Activated CD8-positive, alpha-beta memory T cell treated with anti-CD3 and anti-CD28 coated beads for 1 hour (primary cell): ENCODE measurements at places on chromosomes 12 and 14.

DNA sequence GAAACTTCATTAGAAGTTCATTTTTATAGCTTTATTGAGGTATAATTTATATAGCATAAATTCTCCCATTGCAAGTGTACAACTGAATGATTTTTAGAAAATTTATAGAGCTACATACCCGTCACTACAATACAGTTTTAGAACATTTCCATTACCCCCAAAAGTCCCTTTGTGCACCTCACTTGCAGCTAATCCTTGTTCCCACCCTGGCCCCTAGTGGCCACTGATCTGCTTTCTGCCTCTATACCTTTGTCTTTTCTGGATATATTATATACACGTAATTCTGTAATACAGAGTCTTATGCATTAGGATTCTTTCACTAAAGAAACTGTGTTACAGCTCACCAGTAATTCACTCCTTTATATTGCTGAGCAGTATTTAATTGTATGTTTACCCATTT, 145.1 kb upstream of the DIO2 start:
- DNase-seq, result no peak

DNA sequence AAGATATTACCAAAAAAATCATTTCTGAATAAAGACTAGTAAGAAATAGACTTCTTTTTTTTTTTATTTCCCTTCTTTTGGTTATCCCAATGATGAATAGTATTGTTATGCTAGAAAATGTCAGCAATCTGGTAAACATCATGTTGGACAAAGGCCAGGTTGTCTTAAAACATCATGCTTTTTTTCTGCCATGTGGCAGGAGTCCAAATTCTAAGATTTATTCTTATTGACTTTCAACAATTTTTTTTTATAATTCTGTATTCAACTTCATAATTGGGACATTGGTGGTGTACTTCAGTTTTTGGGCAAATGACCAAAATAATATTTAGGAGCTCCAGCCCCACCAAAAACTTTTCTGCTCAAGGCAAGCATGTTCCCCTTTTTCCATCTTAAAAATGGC, 10.5 kb downstream of the DCN start:
- DNase-seq, result no peak

GRCh38 chr12:59158066-59158465, 237.8 kb upstream of the LRIG3 start:
- DNase-seq, result no peak

DNA sequence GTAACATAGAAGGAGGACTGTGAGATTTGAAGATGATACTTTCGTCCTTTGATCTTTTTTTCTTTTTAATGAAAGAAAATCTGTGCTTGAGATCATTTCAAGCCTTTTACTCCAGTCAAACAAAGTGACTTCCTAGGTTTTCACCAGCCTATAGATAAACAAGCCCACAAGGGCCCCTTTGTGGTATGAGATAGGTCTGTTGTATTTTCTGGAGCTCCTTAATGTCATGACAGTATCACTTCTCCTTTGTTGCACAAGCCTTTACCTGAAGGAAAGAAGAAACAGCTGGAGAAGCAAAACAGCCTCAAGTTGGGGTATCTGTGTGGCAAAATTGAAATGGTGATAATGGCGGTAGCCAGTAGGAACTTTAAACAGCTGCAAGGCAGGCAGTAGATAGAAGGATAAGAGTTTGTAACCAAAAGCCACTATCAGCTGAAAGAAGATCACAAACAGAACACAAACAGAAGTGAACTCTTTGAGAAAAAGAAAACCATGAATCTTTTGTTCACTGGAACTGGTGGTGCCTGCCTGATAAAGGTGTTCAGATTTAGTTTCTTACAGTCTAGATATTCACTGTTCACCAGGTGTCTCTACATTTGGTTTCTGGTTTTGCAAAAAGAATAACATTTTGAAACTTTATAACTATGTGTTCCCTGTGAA, 96.8 kb downstream of the LGR5 start:
- DNase-seq, result no peak

GRCh38 chr14:102574281-102575159, 17.9 kb upstream of the RCOR1 start:
- DNase-seq, result no peak

GRCh38 chr14:59247801-59248584, 59.5 kb downstream of the DAAM1 start:
- DNase-seq, result no peak

GRCh38 chr12:104490186-104490585, 33.4 kb downstream of the CHST11 start:
- DNase-seq, result no peak

DNA sequence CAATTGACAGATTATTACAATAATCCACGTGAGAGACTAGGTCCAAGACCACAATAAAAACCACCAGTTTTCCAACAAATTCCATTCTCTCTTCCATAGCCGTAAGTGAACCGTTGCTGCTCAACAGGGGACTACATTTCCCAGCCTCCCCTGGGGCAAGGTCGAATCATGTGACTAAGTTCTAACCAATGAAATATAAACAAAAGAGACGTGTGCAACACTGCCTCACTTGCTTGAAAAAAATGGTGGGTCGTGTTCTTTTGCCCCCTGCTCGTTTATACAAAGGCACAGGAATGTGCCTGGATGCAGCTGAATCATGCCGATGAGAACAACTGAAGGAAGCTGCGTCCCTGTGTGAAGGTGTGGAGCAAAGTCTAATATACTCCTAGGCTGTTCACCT, 51.1 kb downstream of the HSPB8 start:
- DNase-seq, result no peak

DNA sequence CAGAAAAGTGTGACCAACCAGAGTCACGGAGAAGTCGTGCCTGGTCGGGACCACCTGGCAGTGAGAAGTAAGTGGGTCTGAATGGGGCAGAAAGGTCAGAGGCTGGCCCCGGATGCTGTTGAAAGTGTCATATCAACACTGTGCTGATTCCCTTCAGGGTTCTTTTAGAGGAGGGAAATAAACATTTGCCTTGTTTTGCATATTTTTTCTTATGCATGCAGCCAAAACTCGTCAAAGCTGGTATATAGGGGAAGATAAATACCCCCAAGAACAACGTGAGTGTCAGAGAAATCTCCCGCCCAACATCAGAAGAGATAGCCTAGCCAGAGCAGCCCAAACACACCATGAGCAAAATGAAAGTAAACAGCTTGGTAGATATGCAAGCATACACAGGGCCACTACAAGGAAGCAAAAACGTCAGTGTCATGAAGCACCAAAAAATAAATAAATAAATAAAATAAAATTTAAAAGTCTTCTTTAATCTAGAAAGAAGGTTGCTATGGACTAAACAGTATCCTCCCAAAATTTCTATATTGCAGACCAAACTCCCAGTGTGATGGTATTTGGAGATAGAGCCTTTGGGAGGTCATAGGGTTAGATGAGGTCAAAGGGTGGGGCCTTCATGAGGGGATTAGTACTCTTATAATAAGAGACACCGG, 22.1 kb downstream of the EIF5 start:
- no peak for DNase-seq

DNA sequence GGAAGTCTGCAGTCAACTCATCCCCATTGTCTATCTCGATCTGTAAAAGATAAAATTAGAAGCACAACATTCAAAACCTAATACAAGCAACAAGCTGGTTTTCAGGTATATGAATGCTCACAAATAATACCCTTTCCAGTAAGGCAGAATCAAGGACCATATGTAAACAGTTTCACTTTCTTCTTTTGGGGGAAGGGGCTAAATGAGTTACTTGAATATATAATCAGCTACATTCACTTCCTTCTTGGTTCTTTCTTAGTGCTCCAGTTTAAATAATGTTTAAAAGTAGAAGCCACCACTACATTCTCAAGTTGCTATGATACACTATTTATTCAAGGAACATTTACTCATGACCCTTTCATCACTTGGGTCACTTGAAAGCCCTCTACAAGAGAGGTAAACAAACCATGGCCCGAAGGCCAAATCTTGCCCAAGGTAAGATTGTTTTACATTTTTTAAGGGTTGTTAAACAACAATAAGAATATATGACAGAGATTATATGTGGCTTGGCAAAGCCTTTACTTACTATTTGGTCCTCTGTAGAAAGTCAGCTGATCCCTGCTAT, 10.3 kb downstream of the TWF1 start:
- no peak for DNase-seq

DNA sequence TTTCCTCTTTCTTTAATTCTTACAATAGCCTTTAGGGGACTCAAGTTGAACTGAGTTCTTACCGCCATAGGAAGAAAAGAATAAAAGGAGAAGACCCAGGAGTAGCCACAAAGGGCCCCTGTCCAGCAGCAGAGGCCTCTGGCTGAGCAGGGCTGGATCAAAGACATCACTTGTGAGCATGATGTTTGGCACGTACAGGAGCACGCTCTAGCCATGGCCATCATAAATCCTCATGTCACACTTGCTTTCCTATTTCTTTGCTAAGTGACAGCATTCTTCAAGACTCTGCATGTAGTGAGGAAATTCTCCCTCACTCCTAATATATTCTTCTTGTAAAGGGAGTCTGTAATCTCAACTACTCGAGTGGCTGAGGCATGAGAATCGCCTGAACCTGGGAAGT, 15.7 kb downstream of the CLEC4C start:
- DNase-seq, result no peak

GRCh38 chr14:21136024-21136423, 19.8 kb downstream of the OR5AU1 start:
- no peak for DNase-seq

GRCh38 chr14:35783699-35784098, 25.4 kb downstream of the RALGAPA1 start:
- DNase-seq, result no peak

GRCh38 chr14:19878029-19878642, 3.2 kb downstream of the OR4K2 start:
- no peak for DNase-seq
